NK-92 treated with Interleukin-12 subunit alpha and Interleukin-12 subunit beta, amount 100 ng/mL, for 24 hours (cell line): ENCODE measurements at places on chromosomes 12 and 14.
A peak's percentile ranks its signal among the peaks of the same experiment; 100 is the strongest.

DNA sequence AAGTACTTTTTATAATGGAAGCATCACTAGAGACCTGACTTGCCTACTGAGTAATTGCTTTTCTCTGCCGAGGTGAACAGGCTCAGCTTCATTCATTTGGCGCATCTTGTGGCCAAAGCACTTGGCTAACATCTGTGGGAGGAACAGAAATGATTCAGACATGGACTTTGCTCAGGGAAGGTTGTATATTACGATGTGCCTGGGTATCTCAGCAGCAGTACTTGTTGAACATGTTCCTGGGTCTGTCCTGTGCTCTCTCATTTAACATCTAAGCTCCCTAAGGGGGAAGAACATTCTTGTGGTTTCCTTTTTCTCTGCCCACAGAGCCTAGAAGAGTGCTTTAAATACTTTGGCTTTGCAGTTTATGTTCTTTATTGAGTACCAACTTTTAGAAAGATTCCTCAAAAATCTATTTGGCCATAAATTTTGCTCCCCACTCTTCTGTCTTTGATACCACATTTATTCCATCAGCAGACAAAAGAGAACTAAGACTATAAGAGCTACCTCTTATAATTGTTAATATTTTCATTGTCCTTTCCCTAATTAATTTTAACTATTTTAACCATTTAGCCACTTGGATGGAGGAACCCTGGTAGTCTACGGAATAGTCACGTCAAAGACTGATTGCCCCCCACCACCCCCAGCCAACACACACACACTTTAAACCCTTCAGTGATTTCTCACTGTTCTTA is 101.2 kb upstream of the EGLN3 start:
- DNase-seq: no peak

GRCh38 chr12:100445081-100445481 is 28.6 kb upstream of the NR1H4 start:
- no peak for DNase-seq

GRCh38 chr12:55901881-55902490 is 25.7 kb downstream of the PYM1 start:
- no peak for DNase-seq

DNA sequence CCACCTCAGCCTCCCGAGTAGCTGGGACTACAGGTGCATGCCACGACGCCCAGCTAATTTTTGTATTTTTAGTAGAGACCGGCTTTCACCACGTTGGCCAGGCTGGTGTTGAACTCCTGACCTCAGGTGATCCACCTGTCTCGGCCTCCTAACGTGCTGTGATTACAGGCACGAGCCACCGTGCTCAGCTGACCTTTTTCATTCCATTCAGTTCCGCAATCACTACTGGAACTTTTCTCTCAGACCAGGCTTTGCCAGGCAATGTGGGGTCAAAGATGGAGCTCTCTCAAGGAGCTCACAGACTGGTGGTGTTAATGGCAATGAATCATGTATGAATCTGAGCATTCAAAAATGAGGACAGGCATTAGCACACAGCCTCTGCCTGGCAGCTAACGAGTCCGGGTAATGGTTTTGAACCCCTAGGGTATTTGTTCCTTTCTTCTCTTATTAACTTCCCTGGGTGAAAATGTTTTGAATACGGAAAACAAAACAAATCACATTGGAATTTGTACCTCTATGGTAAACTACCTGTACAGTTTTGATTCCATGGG is 9.4 kb upstream of the TCHP start:
- DNase-seq: no peak

DNA sequence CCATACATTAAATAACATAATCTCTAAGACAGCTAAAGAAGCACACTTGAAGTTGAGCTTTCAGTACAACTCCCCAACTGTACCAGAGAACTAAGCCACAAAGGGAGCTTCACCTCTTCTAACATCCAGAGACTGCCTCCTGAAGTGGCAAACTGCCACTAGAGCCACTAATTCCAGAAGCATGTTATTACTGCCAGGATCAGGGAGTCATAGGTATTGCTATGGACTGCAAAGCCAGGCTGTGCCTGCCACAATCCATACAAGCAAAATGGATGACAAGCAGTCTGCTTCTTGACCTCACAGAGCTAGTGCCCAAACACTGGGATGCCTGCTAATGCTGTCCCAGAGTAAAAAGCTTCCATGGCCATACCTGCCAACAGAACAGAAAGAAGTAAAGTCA is 160.1 kb downstream of the STXBP6 start:
- DNase-seq: no peak

GRCh38 chr12:89166525-89166934 is 185.8 kb downstream of the DUSP6 start:
- no peak for DNase-seq

- no peak for DNase-seq
Observed at GRCh38 chr14:103056322-103057027, 874 bp downstream of the CDC42BPB start.

GRCh38 chr14:20190596-20190995 is at the start of gene OR11G2:
OR11G2 (plus strand) TSS chr14:20190896; CDS start chr14:20197438, 6,542 bp downstream.
- DNase-seq: no peak

DNA sequence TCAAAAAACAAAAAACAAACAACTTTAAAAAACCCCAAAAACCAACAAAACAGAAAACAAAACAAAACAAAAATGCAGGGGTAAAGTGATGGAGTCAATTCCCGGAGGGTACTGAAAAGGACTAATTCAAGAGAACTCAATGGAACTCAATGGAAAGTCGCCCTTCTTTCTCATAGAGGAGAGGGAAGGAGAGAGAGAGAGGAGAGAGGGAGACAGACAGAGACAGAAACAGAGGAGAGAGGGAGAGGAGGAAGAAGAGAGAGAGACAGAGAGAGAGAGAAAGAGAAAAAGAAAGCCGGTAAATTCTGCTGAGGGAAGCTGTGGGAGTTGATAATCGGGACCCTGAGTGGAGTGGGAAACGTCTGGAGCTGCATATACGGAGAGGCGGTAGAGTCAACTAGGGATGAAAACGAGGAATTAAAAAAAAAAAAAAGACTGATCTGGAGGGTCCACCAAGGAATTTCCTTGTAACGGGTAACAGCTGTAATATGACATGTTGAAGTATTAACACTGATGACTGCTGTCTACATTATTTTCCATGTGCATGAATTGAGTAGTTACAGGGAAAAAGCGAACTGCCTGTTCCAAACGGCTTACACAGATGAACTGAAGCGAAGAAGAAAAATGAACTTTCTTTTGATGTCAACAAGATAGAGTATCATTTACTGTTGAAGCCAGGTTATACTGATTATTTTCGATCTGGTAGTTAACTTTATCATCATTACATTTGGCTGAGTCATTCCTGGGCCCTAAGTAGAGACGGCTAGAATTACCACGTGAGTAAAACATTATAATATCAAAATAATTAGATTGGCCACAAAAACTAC is 934 bp upstream of the ZC2HC1C start:
- no peak for DNase-seq

DNA sequence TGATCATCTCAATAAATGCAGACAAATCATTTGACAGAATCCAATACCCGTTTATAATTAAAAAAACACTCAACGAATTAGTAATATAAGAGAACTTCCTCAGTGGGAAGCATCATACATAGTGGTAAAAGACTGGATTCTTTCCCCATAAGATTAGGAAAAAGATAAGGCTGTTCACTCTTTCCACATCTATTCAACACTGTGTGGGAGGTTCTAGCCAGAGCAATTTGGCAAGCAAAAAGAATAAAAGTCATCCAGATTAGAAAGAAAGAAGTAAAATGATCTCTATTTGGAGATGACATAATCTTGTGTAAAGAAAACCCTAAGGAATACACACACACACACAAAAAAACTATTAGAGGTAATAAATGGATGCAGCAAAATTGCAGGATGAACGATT is 38.4 kb downstream of the YEATS4 start:
- DNase-seq: no peak

GRCh38 chr12:43115441-43116160 is 436.4 kb downstream of the ADAMTS20 start:
- DNase-seq: no peak

DNA sequence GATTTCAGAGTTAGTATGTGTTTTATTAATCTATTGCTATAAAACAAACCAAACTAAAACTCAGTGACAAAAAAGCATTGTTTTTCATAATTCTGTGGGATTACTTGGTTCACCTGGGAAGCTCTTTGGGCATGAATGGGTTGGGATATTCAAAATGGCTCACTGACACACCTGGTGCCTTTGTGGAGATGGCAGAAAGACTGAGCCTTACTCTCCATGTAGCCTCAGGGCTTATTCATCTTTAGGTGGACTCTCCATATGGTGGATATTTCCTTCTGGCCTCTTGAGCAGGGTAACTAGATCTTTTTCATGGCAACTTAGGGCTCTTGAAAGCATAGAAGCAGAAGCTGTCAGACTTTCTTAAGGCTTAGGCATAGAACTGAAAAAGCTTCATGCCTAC is 1102.8 kb upstream of the SEL1L start:
- no peak for DNase-seq

DNA sequence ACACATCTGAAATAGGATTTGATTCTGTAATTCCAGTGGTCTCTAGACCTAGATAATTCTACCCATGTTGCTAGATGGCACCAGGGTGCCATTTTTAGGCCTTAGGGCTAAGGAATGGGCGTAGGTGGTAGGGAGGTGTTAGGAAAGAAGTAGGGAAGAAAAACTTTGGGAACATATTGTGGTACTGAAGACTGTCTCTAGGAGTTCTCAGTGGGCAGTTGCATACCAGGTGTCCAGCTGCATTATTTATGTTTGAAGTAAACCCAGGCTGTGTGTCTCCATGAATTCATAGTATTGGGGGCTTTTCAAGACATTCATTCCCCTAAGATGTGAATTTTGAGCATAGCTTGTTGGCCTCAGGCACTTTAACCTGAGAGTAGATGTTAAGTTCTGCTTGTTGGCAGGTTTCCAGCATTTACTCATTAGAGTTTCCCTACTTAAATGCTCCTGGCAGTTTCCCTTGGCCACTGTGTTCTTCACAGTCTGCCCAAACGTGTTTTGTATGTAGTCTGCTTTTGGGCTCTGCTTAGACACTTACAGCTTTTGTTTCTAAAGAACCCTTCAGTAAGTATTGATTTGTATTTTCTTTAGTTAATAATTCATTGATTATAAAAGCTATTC is 31.5 kb upstream of the CCT2 start:
- DNase-seq: no peak

GRCh38 chr12:13534242-13534641 is 337.7 kb downstream of the EMP1 start:
- no peak for DNase-seq

DNA sequence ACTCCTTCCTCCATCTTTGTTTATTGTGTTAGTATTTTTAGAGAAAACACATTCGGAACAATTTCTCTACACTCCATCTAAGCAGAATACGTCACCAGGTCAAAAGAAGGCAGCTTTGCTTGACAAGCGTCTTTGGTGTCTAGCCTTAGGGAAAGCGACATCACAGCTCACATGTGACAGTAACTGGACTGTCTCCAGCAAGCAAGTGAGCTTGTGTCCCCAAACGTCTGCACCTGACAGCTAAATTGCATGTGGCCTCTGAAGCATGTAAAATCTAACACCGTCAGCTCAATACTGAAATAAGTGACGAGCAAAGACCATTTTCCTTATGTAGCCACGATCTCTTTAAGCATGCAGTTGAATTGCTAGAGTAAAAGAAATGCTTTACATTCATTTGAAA is 509.8 kb downstream of the GLT1D1 start:
- DNase-seq: no peak

DNA sequence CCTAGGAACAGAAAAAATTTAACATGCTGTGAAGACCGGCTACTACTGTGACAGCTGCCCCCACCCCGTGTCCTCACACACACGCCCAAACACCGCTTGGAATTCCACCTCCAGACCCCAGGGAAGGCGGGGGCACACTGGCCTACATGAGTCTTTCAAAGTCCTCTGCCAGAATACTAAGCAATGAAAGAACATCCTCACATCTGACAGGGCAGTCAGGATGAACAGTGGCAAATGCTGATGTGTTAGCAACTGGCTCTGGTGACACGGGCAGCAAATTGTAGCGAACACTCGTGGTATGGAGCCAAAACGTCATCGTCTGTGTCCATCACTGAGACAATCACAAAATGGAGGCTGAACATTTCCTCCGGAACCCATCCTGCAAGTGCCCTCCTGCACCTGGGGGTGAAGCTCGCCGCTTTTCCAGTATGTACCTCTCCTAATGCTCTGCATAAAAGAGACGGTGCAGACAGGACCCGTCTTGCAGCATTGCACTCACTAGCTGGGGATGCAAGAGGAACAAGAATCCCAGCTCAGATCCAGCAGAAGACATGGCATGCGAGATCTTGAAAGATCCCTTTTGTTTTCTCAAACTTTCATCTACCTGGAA is 94.8 kb downstream of the BCL11B start:
- DNase-seq: no peak

- DNase-seq: no peak
Observed at GRCh38 chr14:39376667-39377403, 55.4 kb downstream of the FBXO33 start.

GRCh38 chr12:49089821-49090773 is 4.5 kb downstream of the DHH start:
- no peak for DNase-seq

GRCh38 chr14:77065851-77066577 is 32.0 kb upstream of the CIPC start:
- DNase-seq: no peak

GRCh38 chr14:22384167-22384549 is 204.9 kb downstream of the DAD1 start:
- DNase-seq: no peak

DNA sequence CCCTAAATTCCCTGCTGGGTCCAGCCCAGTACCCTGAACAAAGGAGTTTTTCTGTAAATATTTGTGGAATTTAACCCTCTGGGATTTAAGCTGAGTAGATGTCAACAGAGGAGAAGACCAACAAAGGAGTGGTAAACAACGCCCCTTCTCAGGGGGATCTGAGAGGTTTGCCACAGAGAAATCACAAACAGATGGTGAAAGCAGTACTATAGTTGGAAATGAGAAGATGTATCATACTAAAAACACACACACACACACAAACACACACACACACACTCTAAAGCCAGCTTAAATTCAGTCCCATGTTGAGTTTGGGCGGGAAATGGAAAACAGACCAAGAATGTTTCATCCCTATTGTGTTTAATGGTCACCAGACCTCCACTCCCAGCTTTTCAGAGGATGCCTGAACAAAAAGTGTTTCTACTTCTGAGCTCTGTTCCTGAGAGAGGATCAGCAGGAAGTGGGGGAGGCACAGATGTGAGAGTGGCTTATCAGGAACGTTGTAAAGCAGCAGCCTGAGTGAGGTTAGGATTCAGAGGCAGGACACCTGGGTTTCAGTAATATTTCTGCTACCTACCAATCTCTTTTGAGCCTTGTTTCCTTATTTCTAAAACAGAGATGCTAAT is 3.2 kb downstream of the BIN2 start:
- no peak for DNase-seq

- no peak for DNase-seq
Observed at GRCh38 chr14:57326253-57326652, 57.5 kb downstream of the AP5M1 start.

GRCh38 chr12:106945261-106945851 is 10.4 kb upstream of the TMEM263 start:
- DNase-seq: no peak

GRCh38 chr12:56991319-56992246 is 14.8 kb downstream of the ZBTB39 start:
- DNase-seq: no peak

GRCh38 chr12:32036477-32037263 is 70.0 kb upstream of the BICD1 start:
- no peak for DNase-seq

- DNase-seq: no peak
Observed at GRCh38 chr12:120095736-120096135, 20.8 kb downstream of the RAB35 start.

- no peak for DNase-seq
Observed at GRCh38 chr14:64119500-64119899, 174.7 kb downstream of the ESR2 start.

GRCh38 chr12:64796205-64796845 is 28.1 kb upstream of the TBC1D30 start:
- DNase-seq: peak; percentile 5
